ENCODE measurements at places on chromosomes 3 and 15.

GRCh38 chr3:79517766-79518413 is 249.9 kb downstream of the ROBO1 start:
- DNase-seq: no peak

DNA sequence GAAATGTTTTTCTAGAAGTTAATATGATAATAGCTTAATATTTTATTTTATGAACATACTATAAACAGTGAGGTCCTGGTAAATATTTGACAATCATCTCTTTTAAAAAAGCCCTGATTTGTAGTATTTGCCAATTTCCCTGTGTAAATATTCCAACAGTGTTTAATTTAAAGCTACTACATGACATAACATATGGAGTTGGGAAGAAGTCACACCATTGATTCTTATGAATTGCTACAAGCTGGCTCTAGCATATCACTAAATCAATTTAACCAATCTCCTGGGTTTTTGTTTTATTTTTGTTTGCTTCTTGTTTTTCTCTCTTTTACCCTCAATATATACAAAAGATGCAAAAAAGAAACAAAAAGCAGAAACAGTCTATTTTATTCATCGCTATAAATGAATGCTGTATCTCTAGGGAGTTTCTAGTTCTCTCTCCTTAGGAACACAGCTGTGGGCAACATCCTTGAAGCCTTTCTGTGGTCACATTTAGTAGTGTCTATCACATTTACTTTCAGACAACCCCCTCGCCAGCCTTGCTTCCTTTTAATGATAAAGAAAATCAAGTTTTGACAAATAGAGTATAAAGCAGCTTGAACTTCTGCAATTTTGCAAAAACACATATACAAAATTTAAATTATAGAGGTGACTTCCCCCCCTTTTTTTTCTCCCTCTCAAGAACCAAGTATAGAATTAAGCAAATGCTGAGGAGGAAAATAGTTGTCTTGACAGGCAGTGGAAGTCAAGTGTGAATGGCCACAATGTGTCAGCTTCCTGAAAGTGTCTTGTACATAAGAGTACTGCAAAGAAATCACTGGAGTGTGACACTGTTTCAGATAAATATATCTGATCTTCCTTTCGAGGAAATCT is 21.4 kb downstream of the CCR1 start:
- no peak for DNase-seq

GRCh38 chr15:93300796-93301195 is 211.8 kb upstream of the RGMA start:
- DNase-seq: no peak

DNA sequence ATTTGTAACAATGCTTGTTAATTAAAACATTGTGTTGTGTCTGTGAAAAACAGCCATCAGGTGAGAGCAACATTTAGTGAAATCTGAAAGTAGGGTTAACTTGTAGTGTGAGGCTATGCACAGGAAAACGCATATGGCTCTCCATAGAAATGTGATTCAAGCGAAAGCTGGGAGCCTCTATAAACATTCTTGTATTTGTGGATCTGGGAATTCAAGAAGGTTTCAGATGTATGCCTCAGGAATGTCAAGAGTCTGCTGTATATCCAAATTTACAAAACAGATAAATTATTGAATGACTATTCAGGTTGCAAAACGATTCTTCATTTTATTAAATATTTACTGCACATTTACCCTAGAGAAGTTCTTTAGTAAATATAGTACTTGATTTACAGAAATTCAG is 166.0 kb downstream of the THSD4 start:
- no peak for DNase-seq

GRCh38 chr3:149419816-149420215 is 42.4 kb upstream of the TM4SF1 start:
- DNase-seq: no peak

- no peak for DNase-seq
Measured at GRCh38 chr3:195140816-195141793, 129.9 kb downstream of the XXYLT1 start.

DNA sequence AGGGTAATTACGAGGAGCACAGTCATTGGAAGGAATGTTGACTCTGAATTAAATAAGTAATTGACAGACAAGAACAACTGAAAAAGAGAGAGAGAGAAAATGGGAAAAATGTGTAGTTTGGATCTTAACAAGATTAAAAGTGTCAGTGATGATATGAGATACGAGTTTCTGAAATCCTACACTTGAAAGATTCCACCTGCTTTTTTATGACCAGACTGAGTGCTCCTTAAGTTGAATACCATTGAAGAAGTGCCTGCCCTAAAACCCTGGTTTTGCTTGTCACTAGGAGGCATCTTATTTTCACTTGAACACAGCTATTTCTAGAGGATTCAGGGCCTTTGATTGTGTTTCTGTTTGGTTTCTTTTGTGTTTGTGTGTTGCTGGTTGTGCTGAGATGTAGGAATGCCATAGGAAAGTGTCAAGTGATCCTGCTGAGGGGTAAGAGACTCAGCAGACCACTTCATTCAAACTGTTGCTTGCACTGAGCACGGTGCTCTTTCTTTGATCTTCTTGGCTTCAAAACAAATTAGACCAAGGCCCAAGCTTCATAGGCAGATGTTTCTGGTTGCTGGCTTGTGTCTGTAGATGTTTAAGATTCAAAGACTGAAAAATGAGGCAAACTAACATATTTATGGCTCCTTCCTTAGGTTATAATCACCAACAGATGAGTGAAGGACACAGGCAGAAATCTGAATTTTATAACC is 17.2 kb upstream of the ABHD10 start:
- DNase-seq: no peak

DNA sequence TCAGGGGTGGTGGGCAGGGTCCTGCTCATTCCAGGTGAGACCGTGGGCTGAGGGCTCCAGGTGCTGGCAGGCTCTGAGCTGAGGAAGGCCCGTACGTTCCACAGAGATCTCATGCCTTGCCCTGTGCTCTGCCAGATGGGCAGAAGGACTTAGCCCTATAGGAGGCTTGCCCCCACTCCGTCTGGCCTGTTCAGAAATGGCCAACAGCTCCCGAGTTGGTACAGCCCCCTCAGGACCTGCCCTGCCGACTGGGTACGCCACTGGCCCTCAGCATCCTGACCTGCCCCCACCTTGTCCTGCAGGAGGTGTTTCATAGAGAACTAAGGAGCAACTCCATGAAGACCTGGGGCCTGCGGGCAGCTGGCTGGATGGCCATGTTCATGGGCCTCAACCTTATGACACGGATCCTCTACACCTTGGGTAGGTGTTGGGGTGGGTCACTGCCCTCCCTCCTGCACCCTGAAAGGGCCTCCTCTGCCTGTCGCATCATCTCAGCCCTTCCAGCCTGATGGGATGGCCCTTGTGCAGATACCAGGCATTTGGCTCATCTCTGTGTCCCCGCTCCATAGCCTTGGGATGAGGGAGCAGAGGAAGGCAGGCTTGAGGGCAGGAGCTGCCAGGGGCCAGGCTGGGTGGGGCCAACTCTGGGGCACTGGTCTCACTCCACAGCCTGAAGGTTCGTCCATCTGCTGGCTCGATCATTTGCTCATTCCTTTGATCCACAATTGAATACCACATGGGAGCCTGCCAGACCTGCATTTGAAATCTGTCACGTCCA is 14.2 kb downstream of the TMEM43 start:
- no peak for DNase-seq

DNA sequence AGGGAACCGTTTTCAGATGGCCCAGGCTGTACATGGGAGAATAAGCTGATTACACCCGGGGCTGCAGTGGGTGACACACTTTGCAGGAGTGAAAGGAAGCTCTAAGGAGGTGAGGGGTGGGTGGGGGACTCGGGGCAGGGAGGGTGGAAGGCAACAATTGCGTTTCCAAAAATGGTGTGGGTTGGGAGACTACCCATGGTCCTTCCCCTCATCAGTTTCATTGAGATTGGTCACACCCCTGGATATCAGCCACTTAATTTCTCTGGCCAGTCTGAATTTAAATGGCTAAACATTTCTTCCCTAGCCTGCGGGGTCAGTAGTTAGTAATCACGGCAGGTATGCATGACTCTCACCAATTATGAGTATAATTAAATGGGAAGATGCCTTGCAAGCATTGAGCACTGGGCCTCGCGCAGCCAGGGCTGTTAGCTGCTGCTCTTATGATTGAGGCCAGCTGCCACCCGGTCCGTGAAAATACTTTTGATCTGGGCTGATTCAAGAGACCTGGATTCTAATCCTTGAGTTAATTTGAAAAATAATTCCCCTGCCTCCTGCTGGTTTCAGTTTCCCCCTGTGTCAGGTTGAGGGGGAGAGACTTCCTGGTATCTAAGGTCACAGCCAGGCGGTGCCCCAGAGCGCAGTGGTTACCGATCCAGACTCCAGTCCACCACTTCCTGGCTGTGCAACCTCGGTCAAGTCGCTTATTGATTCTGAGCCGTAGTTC is 23.3 kb downstream of the SLC6A6 start:
- DNase-seq: peak; percentile 71

- no peak for DNase-seq
Measured at GRCh38 chr3:176926034-176926433, 271.2 kb downstream of the TBL1XR1 start.

DNA sequence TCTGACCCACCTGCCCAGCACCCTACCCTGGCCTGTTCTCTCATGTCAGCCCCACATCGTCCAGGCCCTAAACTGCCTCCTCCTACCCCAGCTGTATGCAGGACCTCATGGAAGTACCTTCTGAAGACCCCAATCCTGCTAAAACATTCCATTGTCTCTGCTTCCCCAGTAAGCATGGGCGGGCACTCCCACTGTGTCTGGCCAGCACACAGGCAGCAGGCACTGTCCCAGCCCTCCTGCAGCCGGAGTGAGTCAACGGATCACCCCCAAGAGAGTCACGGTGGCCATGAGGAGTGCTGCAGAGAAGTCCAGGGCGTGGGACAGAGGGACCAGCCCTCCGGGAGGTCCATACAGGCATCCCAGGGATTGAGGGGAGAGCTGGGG is 36.4 kb upstream of the SLCO2A1 start:
- no peak for DNase-seq

GRCh38 chr15:61088675-61089074 is 140.4 kb downstream of the RORA start:
- no peak for DNase-seq

DNA sequence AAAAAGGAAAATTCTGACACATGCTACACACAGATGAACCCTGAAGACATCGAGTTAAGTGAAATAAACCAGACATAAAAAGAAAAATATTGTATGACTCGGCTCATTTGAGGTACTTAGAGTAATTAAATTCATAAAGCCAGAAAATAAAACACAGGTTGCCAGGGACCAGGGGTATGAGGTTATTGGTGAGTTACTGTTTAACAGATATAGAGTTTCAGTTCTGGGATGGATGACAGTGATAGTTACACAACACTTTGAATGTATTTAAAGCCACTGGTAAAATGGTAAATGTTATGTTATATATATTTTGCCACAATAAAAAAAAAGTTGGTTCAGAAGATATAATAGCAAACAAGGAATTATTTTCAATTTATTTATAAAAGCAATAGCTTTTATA is 436.1 kb upstream of the WNT5A start:
- DNase-seq: no peak

GRCh38 chr3:143036557-143036956 is 35.2 kb downstream of the U2SURP start:
- DNase-seq: no peak

DNA sequence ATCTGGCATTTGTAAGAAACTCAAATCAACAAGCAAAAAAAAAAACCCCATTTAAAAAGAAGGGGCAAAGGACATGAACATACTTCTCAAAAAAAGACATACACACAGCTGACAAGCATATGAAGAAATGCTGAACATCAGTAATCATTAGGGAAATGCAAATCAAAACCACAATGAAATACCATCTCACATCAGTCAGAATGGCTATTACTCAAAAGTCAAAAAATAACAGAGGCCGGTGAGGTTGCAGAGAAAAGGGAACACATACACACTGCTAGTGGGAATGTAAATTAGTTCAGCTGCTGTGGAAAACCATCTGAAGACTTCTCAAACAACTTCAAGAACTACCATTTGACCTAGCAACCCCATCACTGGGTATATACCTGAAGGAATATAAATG is 199.4 kb upstream of the THBS1 start:
- DNase-seq: no peak

- no peak for DNase-seq
Measured at GRCh38 chr3:124636863-124637296, 93.4 kb upstream of the UMPS start.

DNA sequence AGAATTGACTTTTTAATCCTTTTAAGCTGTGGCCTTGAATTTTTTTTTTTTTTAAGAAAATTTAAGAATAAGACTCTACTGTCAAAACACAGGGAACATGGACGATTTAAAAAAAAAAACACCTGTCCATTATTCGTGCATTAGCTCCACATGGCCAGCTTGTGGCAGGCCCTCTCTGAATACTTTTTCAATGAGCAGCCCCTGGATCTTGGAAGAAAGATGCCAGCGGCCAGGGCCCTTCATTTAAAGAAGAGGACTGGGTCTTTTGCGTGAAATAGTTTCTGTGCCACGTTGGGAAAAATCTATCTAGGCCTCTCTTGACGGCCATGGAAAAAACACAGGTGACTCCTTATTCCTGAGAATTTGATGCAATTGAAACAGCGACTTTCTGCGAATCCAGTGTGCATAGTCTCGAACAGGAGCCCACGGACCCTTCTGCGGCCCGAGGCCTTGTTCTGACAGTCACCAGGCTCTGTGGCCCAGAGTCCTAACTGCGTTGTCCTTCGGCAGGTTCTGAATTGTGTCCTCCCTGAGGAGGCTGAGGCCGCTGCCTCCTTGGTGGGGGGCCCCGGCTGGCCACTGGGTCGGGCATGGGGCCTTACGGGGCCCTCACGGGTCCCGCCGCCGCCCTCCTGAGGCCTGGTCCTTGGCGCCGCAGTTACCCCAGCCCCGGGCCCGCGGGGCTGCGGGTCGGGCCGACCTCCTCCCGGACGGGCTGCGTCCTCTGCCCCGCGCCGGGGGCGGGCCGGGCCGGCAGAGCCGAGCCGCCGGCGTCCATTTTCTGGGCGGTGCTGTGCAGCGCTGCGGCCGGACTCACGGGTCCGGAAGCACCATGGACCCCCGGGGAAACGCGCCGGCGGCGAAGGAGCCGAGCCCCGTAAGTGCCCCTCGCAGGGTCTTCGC is 33.5 kb downstream of the ZBTB38 start:
- DNase-seq: peak; percentile 59

- no peak for DNase-seq
Measured at GRCh38 chr3:30646961-30647752, 40.8 kb downstream of the TGFBR2 start.

DNA sequence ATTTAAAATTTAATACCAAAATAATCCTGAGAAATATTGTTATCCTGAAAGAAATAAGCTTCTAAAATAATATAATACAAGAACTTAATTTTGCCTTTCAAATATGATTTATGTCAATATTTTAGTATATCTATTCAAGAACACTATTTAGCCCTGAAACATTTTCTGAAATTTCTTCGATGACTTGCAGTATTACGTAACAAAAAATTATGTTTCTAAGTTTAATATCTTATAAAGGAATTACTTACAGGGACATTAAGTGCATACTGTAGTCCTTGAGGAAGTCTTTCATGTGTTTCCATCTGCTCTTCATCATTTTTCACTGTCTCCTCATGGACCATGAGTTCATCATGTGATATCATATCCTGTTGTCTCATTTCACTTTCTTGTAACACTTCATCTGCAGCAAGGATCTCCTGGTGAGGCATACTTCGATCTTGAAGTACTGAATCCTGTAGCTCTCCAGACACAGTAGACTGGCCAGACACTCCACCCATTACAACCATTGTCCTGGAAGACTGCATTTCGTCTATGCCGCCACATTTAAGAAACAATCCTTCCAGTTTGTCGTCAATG is 62.0 kb downstream of the ZNF148 start:
- DNase-seq: no peak

- DNase-seq: no peak
Measured at GRCh38 chr3:12929801-12930200, 88.4 kb upstream of the RPL32 start.

- no peak for DNase-seq
Measured at GRCh38 chr3:66738625-66739365, 238.0 kb upstream of the LRIG1 start.

GRCh38 chr3:73727117-73727821 is 102.5 kb upstream of the PDZRN3 start:
- DNase-seq: no peak

All from CD4-positive, alpha-beta T cell treated with Interleukin-6 for 4 hours (primary cell).